ENCODE measurements at places on chromosomes 13 and 19.

DNA sequence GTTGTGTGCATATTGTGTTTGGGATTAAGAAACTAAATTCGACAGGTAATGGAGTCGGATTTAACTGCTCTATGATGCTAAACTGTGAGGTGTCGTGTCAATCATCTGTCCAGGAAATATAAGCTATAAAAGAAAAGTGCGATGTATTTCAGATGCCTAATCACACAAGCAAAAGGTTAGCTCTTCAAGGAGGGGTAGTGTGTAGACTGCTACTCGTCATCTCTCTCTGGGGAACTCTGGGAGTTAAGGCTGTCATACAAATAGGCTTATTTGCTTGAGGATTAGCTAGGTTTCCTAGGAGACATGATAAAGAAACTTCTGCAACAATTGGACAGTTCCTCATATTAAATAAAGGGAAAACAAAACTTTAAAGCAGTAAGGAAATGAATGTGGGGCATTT, 462.1 kb downstream of the OLFM4 start:
- DNase-seq: no peak

DNA sequence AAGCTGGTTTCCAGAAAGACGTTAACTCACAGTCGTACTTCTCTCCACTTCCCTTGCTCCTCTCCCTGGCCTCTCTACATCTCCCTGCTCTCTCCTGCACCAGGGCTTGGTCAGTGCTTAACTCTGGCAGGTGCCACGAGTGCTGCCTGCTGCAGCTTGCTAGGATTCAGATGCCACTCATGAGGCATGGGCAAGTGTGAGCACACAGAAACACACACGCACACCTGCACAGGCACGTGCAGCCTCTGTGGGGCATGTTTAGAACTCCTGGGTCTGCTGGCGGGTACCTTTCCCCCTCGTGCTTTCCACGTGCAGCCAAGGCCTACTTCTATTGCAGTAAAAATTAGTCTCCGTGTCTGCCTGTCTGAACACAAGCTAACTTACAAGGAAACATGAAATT, 31.8 kb downstream of the SOX1 start:
- DNase-seq: no peak

- peak; percentile 19 for DNase-seq
Observed at GRCh38 chr13:36819739-36820090, 693 bp downstream of the RFXAP start.

- DNase-seq: no peak
Observed at GRCh38 chr13:24185591-24186232, 25.2 kb downstream of the SPATA13 start.

DNA sequence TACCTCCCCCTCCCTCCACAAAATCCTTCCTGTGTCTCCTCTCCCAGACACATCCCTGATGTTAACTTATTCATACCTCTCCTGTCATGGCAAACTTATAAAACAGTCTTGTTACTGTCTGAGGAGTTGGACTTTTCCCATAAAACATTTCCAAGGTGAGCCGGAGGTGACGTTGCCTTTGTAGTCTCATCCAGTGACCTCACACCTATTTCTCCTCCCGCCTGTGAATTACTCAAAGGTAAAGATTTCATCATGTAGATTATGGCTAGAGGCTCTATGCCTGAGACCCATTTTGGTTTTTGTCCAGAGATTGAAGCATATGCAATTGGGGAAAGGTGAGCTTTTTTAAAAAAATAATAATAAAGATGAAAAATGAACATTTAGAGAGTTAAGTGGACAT, 529.0 kb downstream of the MYO16 start:
- no peak for DNase-seq

DNA sequence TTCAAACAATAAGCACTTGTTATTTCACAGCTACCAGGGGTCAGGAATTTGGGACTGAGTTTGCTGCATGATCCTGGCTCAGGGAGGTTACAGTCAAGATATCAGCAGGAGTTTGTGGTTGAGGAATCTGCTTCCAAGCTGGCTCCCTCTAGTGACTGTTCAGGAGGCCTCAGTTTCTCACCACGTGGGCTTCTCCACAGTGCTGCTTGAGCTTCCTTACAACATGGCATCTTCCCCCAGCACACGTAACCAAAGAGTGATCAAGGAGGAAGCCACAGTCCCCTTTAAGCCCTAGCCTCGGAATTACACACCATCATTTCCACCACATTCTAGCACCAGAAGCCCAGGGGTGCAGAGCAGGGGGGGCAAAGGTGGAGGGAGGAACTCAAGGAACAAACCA, 28.8 kb downstream of the CELF5 start:
- DNase-seq: no peak

DNA sequence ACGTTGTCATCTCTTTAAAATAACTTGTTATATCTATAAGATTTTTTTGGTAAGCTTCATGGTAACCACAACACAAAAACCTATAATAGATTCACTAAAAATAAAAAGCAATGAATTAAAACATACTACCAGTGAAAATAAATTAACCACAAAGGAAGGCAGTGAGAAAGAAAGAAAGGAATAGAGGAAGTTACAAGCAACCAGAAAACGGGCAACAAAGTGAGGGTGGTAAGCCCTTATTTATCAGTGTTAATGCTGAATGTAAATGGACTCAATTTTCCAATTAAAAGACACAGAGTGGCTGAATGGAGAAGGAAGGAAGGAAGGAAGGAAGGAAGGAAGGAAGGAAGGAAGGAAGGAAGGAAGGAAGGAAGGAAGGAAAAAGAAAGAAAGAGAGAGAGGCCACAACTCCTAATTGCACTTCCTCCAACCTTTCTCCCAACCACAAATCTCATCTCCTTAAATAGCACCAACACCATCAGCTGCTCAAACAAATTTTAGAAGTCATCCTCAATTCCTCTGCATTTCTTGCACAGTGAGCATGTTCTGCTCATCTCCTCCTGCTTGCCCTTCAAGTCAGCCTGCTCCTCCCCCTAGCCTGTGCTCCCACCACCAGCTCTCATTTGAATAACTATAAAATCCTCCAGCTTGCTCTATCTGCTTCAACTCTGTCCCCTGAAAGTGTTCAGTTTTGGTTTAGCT, 48.6 kb downstream of the CCNA1 start:
- DNase-seq: no peak

- DNase-seq: no peak
Observed at GRCh38 chr13:43433691-43434141, 353.1 kb downstream of the ENOX1 start.

DNA sequence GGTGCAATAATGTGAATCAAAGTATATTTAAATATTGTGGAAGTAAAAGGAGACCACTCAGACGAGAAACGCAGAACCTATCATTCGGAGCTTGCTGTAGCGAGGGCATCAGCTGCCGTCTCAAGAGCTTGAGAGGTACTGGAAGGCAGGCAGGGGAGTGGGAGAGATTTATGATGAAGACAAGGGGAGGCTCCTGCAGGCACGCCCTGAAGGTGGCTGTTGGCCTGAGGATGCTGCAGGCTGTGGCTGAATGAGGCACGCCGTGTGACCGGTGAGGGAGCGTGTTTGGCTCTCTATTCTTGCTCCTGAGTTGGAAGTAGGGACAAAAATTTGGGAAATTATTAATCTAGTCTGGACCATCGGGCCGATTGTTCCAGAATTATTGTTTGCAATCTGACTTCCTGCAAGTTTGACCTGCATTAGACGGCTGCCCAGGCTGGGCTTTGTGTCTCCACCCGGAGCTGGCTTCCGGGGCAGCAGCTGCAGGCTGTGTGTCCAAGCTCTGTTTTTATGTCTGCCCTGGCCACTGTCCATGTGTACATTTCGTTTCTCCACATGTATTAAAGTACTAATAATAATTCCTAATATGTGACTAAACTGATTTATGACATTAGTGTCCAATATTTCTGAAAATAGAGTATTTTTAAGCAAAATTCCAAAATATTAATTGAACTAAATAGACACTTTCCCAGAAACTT, 91.1 kb upstream of the ANKRD10 start:
- no peak for DNase-seq

GRCh38 chr19:3693025-3693925, 7.0 kb downstream of the PIP5K1C start:
- no peak for DNase-seq

DNA sequence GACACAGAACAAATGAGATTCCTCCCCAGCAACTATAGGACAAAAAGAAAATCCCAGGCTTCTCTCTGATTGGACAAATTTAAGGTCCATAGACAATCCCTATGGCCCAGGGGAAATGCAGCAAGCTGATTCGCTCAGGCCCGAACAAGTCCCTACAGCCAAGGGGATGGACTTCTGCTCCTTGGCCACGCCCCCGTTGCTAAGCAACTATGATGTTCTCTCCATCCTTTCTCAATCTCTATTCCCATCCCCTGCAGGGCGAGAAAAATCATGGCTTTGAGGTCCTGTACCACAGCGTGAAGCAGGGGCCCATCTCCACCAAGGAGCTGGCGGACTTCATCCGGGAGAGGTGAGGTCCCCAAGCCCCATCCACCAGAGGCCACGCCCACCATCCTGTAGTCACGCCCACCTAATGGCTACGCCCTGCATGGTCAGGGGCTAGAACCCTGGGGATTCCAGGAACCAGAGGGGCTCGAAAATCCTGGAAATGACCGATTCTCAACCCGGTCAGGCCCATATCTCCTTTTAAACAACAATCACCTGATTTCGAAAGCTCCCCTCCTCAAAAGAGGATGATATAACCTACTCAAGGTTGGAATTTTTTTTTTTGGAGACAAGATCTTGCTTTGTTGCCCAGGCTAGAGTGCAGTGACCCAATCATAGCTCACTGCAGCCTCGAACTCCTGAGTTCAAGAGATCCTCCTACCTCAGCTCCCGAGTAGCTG, 11.4 kb downstream of the FCHO1 start:
- no peak for DNase-seq

DNA sequence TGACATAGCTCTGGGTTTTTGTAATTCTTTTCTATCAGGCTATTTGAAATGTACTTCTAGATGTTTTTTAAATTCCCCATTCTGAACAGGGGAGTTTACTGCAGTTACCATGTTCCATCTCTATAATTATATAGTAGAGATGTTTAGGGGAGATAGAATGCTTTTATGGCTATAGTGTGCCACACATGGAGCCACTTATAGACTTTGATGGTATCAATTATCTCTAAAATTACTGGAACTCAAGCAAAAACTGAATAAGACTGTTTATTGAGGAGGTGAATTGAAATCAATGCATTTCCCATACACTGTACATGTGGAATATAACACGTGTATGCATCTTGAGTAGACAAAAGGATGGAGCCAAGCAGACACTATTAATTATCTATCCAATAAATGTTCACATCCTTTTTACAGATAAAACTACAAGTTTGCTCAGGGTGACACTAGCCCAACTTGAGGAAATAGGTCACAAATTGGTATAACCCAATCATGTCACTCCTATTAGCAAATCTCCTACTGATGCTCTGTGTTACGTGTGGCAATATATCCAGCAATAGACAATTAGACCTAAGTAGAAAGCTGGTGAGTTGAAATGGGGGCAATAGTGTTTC, 1882.6 kb downstream of the PCDH9 start:
- DNase-seq: no peak

- DNase-seq: no peak
Observed at GRCh38 chr13:50945669-50946068, 36.1 kb downstream of the RNASEH2B start.

GRCh38 chr19:13077240-13077639, 25.4 kb downstream of the LYL1 start:
- no peak for DNase-seq

DNA sequence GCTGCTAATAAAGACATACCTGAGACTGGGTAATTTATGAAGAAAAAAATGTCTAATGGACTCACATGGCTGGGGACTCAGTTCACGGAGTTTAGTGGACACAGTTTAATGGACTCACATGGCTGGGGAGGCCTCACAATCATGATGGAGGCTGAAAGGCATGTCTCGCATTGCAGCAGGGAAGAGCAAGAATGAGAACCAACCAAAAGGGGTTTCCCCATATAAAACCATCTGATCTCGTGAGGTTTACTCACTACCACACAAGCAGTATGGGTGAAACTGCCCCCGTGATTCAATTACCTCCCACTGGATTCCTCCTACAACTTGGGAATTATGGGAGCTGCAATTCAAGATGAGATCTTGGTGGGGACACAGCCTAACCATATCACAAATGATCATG, 1181.2 kb downstream of the PCDH9 start:
- DNase-seq: no peak

All from stimulated activated CD4-positive, alpha-beta T cell treated with anti-CD3 and anti-CD28 coated beads, Interleukin-4, amount 100 ng/mL, for 48 hours (primary cell).